ENCODE measurements at places on chromosomes 12 and 14.

DNA sequence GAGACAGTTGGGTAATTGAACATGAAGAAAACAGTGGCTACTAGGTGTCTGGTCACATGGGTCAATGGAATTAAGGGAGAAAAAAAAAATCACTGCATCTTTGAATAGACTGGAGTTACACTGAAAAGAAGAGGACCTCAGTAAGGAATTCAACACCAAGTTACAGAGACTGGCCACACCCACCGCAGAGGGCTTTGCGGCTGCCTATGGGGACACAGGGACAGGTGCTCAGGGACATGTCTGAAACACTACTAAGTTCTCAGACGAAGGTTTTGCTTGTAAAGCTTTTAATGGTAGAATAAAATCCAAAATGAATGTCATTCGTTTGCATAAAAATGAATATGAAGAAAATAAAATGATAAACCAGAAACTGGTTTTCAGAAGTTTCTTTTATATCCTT, 93.8 kb downstream of the STXBP6 start:
- DNase-seq, result no peak

GRCh38 chr12:117311-117710, 50.7 kb downstream of the IQSEC3 start:
- no peak for DNase-seq

DNA sequence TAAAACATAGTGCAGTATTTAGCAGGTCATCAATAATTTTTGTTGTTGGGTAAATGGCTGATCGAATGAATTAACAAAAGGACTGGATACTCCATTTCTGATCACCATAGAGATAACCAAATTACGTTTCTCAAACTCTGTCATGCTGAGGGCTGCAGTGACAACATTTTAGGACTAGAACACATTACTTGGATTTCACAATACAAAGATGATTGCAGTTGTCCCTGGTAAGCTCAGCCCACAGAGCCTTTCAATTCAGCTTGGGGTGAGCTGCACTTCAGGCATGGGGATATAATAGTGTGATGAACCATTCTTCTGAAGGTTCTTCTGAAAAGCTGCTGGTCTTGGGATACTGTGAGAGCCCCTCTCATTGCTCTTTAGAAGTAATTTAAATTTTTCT, 74.3 kb downstream of the FAR2 start:
- no peak for DNase-seq

DNA sequence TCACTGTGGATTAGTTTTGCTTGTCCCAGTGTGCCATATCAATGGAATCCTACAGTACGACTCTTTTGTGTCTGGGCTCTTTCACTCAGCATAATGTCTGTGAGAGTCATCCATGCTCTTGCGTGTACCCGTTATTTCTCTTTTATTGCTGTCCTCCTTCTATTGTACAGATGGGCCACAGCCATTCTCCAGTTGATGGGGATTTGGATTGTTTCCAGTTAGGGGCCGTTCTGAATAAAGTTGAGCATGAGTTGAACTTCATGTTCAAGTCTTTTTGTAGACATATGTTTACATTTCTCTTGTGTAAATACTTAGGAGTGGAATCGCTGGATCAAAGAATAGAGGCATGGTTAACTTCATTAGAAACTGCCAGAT, 38.3 kb downstream of the MYO1H start:
- no peak for DNase-seq
